Prostate gland (tissue), 2 donors: ENCODE measurements at places on chromosomes 4 and X. TPM values are rescaled to one million over a fixed set of nuclear protein-coding genes. Genes with fewer than 3 reads are reported as not detected.

Gene CNKSR2
- total RNA-seq, result 6.8 TPM

Gene NSUN7
- 14.3 TPM for total RNA-seq

Gene BEX5
- 24.5 TPM for total RNA-seq

Gene RBM3
- 169 TPM for total RNA-seq

Gene SLC26A1
- total RNA-seq, result 0.27 TPM

DNA sequence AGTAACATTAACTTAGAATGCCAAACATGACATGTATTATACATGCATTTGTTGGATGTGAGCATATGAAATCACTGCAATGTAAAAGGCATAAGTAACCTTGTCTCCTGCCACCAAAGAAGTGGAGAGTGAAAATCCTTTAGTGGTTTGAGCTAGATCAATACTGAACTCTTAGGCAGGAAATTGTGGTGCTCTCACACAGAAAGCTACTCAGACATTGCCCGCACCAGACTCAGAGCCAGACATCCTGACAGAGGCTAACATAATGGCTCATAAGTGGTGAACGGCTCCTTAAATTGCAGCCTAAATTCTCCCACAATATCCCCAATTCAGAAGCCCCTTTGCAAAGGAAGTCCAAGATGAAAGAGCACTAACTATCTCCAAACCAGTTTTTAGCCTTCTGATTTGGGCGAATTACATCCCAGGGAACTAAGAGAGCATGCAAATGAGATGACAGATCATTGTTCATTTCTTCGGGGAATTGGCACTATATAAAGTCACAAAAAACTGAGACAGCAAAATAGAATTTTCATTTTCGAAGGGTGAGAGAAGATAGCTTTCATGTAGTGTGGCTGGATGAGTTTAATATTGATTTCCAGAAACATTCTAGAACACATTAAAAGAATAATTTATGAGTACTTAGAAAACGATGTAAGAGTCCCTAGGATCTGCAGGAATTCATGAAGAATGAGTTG, 233.6 kb upstream of the RPS6KA3 start:
- no peaks in the 10 kb centered on the region for H3K4me1 ChIP-seq
- no peak overlapping the region for H3K4me3 ChIP-seq
- no peak for DNase-seq

- no peak overlapping the region for H3K27ac ChIP-seq
- H3K27me3 ChIP-seq, result no peaks in the 10 kb centered on the region
- H3K36me3 ChIP-seq, result no peaks in the 10 kb centered on the region
- no peaks in the 10 kb centered on the region for H3K4me1 ChIP-seq
Observed at GRCh38 chrX:150487369-150488094, 80.9 kb upstream of the MTM1 start.

DNA sequence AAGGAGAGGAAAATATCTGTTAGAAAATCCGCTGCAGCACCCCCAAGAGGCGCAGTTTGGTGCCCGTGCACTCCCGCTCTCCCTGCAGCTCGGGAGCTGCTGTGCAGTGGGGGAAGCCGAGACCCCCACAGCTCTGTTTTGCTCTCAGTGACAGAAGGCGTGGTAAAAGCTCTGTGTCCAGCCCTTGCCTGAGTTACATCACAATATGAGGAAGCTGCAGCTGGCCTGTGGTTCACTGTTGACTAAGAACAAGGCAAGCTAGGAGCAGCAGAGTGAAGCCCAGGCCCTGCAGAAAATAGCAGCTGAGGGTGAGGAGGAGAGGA, 88.5 kb upstream of the ADRA2C start:
- no peaks in the 10 kb centered on the region for H3K36me3 ChIP-seq
- no peak overlapping the region for H3K27ac ChIP-seq
- no peaks in the 10 kb centered on the region for H3K4me1 ChIP-seq

DNA sequence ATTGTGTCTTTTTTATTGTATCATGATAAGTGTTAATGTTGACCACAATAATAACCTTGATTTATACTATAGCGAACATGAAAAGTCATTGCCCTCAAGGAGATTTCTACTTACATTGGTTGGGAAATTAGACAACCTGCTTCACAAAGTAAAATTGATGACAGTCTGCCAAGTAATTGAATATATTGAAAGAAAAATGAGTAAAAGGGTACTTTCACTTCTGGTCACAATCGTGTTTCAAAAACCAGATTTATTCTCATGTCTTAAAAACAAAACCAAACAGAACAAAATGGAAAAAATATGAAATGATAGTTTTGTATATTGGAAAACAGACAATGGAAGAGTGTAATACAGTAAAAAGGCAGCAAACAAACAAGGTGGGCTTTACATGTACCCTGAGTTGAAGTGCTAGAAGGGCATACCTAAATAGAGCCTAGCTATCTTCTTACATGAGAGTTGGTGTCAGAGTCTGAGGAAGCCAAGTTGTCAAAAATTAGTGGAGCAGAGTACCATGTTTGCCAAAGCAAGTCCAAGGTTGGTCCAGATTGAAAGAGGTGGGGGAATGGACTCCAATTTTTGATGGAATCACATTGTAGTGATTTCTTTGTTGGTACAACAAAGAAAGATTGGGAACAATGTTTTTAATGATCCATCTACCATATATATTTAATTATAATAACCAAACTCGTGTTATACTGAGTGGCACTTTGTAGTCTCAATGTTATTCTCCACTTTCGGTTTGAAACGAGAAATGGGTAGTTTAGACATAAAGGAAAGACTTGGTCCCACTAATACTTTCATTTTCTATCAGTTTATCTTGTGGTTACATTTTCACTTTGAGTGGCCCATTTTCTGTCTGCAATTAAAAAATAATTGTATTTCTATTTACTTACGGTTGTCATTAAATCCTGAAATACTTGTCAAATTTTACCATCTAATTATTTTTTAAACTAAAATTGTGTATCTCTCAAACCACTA, 775.6 kb downstream of the STIM2 start:
- H3K27ac ChIP-seq, result no peak overlapping the region
- no peaks in the 10 kb centered on the region for H3K36me3 ChIP-seq
- no peak for DNase-seq
- H3K4me3 ChIP-seq, result no peak overlapping the region
- H3K27me3 ChIP-seq, result no peaks in the 10 kb centered on the region

- no peak overlapping the region for H3K4me3 ChIP-seq
- H3K36me3 ChIP-seq, result no peaks in the 10 kb centered on the region
- no peak overlapping the region for H3K27ac ChIP-seq
- no peak for DNase-seq
- no peaks in the 10 kb centered on the region for H3K27me3 ChIP-seq
- no peaks in the 10 kb centered on the region for H3K4me1 ChIP-seq
Observed at GRCh38 chrX:56802428-56802827, 73.4 kb downstream of the NBDY start.

GRCh38 chr4:13546142-13546940, 2.0 kb upstream of the NKX3-2 start:
- H3K4me1 ChIP-seq, result no peaks in the 10 kb centered on the region
- no peak overlapping the region for H3K4me3 ChIP-seq
- no peaks in the 10 kb centered on the region for H3K36me3 ChIP-seq
- no peak for DNase-seq
- H3K27ac ChIP-seq, result no peak overlapping the region
